ENCODE measurements at places on chromosomes 3 and 15.
A peak's percentile ranks its signal among the peaks of the same experiment; 100 is the strongest.

DNA sequence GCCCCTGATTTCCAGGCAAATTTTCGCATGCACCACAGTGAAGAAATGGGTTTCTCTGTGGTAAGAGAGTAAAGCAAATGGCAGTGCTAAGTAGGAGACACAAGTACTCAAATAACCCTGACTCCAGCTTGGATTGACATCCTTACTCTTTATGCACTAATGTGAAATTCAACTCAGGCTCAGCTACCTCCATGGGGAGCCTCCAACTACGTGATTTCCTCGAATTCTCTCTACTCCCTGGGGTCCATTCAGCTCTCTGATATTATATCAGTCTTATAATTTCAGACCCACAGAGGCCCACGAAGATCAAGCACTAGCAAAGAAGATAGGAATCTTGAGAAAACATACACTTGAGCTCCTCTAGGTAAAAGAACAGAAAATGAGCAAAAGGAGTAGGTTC, 407.6 kb upstream of the CCDC54 start:
- H3K4me3 ChIP-seq = no peak overlapping the region
- no peaks in the 10 kb centered on the region for H3K27me3 ChIP-seq
- no peaks in the 10 kb centered on the region for H3K36me3 ChIP-seq
- DNase-seq = no peak
- H3K27ac ChIP-seq = no peak overlapping the region
- H3K4me1 ChIP-seq = no peaks in the 10 kb centered on the region

DNA sequence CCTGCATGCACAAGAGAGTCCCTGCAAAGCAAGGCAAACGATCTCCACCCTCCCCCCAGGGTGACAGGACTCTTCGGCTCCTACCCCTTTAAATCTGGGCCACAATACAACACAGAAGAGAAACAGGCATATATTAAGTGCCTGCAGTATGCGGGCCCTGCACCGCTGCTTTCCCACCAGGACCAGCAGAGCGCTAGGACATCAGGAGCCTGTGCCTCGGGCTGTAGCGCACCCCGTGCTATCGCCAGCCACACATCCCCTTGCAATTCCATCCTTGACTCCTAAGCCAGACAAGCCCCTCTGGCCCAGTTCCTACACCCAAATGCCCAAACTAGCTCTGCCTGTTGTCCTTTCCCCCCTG, 4.1 kb downstream of the GALNT15 start:
- no peaks in the 10 kb centered on the region for H3K36me3 ChIP-seq
- H3K27ac ChIP-seq = no peak overlapping the region
- H3K4me3 ChIP-seq = peak overlapping the region; percentile 10

DNA sequence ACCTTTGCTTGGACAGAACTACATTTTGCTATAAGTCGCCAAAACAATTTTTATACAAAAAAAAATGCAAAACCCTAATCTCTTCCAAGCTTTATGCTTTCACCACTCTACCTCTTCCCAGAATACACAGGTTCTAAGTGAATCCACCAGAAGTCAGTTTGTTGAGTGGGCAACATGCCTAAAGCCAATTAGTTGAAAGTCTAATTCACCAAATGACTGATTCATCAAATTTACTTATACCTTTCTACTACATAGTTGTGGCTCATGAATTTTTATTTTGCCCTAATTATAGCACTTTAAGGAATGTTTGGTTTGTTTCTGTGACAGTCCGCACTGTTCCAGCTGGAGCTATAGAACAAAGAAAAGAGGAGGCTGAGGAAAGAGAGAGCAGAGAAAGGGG, 265.9 kb upstream of the TGFBR2 start:
- H3K36me3 ChIP-seq = no peaks in the 10 kb centered on the region
- H3K27ac ChIP-seq = no peak overlapping the region
- DNase-seq = no peak
- no peak overlapping the region for H3K4me3 ChIP-seq
- peaks cover 15% of the 10 kb centered on the region for H3K4me1 ChIP-seq

GRCh38 chr3:45554006-45554666, 40.4 kb upstream of the LIMD1 start:
- no peak overlapping the region for H3K4me3 ChIP-seq
- H3K27me3 ChIP-seq = no peaks in the 10 kb centered on the region
- H3K27ac ChIP-seq = peak overlapping the region; percentile 65
- H3K4me1 ChIP-seq = peaks cover 33% of the 10 kb centered on the region
- no peak for DNase-seq
- no peaks in the 10 kb centered on the region for H3K36me3 ChIP-seq

GRCh38 chr3:72187131-72187530, 402.2 kb upstream of the PROK2 start:
- H3K27ac ChIP-seq = no peak overlapping the region
- H3K4me3 ChIP-seq = no peak overlapping the region
- H3K36me3 ChIP-seq = no peaks in the 10 kb centered on the region
- H3K4me1 ChIP-seq = no peaks in the 10 kb centered on the region
- no peak for DNase-seq
- H3K27me3 ChIP-seq = no peaks in the 10 kb centered on the region

DNA sequence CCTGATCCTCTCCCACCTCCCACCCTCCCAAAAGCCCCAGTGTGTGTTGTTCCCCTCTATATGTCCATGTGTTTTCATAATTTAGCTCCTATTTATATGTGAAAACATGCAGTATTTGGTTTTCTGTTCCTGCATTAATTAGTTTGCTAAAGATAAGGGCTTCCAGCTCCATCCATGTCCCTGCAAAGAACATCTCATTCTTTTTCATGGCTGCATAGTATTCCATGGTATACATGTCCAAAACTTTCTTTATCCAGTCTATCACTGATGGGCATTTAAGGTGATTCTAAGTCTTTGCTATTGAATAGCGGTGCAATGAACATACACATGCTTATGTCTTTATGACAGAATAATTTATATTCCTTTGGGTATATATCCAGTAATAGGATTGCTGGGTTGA, 53.4 kb downstream of the DCBLD2 start:
- H3K36me3 ChIP-seq = peaks cover 6% of the 10 kb centered on the region
- H3K27me3 ChIP-seq = no peaks in the 10 kb centered on the region
- H3K4me1 ChIP-seq = no peaks in the 10 kb centered on the region
- no peak overlapping the region for H3K4me3 ChIP-seq
- DNase-seq = no peak

DNA sequence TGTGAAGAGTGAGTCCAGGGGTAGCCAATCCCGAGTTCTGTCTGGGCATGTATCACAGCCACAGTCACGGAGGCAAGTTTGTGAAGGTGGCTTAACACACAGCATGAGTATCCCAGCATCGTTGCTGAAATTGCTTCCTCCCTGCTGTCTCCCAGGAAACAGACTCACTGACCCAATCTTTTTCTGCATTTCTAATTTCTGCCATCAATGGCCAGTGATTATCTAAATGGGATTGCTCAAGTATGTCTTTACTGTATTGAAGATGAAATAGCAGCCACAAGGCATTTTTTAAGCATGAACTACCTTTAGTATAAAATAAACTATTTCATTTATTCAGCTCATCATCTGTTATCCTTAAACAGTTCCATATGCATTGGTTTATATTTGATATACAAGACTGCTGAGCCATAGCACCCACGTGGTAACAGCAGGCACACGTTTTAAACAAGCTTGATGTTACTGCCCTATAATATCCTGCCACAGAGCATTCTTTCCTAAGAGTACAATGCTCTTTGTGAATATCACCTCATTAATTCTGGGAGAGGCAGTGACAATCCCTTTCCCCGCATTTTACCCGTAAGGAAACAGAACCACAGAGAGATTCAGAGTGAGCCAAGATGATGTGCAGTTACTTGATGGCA, 276.6 kb upstream of the THBS1 start:
- no peak for DNase-seq
- no peaks in the 10 kb centered on the region for H3K27me3 ChIP-seq
- H3K4me1 ChIP-seq = no peaks in the 10 kb centered on the region
- no peaks in the 10 kb centered on the region for H3K36me3 ChIP-seq

GRCh38 chr3:123419181-123419849, 29.6 kb downstream of the ADCY5 start:
- H3K4me3 ChIP-seq = no peak overlapping the region
- H3K27ac ChIP-seq = no peak overlapping the region
- DNase-seq = no peak

DNA sequence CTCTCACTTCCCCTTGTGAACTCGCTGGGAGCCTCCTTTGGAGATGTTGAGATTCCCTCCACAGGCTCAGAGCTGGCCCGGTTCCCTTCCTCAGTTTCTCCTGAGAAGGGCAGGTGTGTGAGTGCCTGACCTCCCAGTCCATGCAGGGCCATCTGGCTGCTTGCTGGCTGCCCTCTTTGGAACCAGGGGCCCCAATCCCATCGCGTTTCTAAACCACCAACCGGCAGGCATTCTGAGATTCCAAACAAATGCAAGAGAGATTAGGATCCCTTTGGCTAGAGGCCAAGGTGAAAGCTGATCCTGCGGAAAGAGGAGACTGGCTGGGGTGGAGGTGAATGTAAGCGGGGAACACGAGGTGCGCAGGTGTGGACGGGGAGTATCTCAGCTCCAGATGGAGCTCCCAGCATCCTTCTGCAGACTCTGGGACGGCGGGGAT, 2.9 kb upstream of the PRRT3 start:
- H3K36me3 ChIP-seq = peaks cover under 1% of the 10 kb centered on the region
- H3K27me3 ChIP-seq = no peaks in the 10 kb centered on the region
- peaks cover 12% of the 10 kb centered on the region for H3K4me1 ChIP-seq
- no peak for DNase-seq

Data from upper lobe of left lung (tissue), 6 donors.